ENCODE measurements at places on chromosomes 7 and 10. TPM values are rescaled to one million over a fixed set of nuclear protein-coding genes. Genes with fewer than 3 reads are reported as not detected.

MYL10 gene
- total RNA-seq: not detected

LLCFC1 gene
- total RNA-seq: not detected

ANKMY2 gene
- total RNA-seq: 10.0 TPM

TLX1 gene
- not detected for total RNA-seq

XRCC2 gene
- 3.7 TPM for total RNA-seq

MRLN gene
- not detected for total RNA-seq

SLC13A1 gene
- not detected for total RNA-seq

MSMB gene
- not detected for total RNA-seq

SFTPD gene
- not detected for total RNA-seq

HOXA6 gene
- total RNA-seq: 1.9 TPM

PVRIG gene
- total RNA-seq: not detected

OGDHL gene
- total RNA-seq: 1.0 TPM

ASAH2B gene
- total RNA-seq: 1.0 TPM

AKR1B1 gene
- total RNA-seq: 48.3 TPM

CDH23 gene
- total RNA-seq: under 0.01 TPM

NKX1-2 gene
- not detected for total RNA-seq

SCIN gene
- total RNA-seq: 0.13 TPM

AGR2 gene
- total RNA-seq: not detected

RASSF4 gene
- total RNA-seq: 13.1 TPM

EPO gene
- not detected for total RNA-seq

DPY19L1 gene
- total RNA-seq: 53.1 TPM

ACBD7 gene
- 3.1 TPM for total RNA-seq

C10orf90 gene
- not detected for total RNA-seq

CYP2C9 gene
- total RNA-seq: not detected

PTF1A gene
- total RNA-seq: not detected

MYO3A gene
- total RNA-seq: not detected

MMD2 gene
- not detected for total RNA-seq

AKR1D1 gene
- not detected for total RNA-seq

CPN1 gene
- total RNA-seq: not detected

FAM24B gene
- 3.2 TPM for total RNA-seq

DGKI gene
- 3.5 TPM for total RNA-seq

ZPBP gene
- not detected for total RNA-seq

NAT16 gene
- total RNA-seq: not detected

GALNT11 gene
- total RNA-seq: 41.8 TPM

CFAP70 gene
- total RNA-seq: 0.13 TPM

NPFFR1 gene
- total RNA-seq: not detected

Data from dermis microvascular lymphatic vessel endothelial cell (primary cell).